ENCODE measurements at places on chromosomes 3 and 15.

- DNase-seq, result peak; percentile 44
Measured at GRCh38 chr15:34241376-34242330, 16.8 kb downstream of the EMC4 start.

- DNase-seq, result no peak
Measured at GRCh38 chr3:70111411-70111810, 111.9 kb downstream of the SAMMSON start.

DNA sequence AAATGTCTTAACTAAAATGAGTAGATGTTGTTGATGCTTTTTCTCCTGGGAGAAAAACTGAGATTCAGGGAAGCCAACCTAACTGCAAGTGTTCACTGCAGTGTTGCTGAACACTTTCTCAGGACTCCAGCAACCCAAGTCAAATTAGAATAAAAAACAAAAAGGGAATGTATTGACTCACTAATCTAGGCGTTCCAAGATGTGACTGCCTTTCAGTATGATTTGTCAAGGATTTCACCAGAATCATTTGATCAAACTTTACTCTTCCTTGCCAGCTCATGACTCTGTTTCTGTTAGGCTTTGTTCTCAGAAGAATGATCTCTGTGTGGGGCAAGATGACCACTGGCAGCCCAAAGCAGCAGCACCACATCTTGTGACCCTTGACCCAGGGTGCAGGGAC, 364.0 kb downstream of the CACNA2D3 start:
- DNase-seq, result no peak

DNA sequence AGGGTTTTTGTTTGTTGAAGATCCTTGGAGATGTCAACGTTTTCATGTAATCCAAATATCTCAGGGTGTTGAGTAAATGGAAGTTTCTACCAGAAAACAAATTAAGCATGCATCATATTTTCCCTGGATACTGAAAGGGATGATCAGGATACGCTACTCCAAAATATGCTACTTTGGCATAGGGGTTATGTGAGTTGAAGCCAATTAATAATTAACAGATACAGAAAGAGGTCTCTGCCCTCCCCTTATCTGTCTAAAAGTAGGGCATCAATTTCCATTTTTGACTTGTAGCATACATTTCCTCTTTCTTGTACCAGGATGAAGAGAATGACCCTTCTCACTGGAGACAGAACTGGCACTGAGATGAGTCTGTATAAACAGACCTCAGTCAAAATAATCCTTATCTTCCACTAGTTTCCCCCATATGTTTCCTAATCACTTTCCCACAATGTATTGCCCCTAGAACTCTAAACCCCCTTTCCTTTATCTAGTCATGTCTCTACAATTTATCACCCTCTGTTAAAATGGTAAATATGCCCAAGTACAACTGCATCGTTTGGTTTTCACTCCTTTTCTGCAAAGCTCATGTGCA, 17.4 kb upstream of the ASB14 start:
- DNase-seq, result no peak

GRCh38 chr3:11140030-11140712, 14.1 kb upstream of the HRH1 start:
- peak; percentile 67 for DNase-seq

DNA sequence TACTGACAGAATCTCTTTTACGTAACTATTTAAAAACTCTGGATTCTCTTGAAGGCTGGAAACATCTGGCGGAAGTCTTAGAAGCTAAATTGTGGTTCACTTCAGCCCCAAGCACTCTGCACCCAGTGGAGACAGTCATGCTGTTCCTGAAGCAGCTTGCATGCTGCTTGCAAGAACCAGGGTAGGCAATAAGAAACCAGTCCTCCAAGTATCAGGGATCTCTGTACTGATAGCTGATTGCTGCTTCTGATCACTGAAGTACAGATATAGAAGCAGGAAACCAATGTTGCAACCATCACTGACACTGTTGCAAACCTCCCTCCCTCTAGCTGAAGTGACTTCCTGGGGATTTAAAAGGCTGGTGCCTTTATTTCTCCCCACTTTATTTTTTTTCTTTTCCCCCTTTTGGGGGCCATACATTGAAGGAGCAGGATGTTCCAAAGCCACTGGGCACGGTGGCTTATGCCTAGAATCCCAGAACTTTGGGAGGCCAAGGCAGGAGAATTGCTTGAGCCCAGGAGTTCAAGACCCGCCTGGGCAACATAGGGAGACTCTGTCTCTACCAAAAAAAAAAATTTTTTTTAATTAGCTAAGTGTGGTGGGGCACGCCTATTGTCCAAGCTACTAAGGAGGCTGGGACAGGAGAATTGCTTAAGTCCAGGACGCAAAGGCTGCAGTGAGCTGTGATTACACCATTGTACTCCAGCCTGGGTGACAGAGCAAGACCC, 15.3 kb downstream of the SPCS1 start:
- peak; percentile 40 for DNase-seq

GRCh38 chr3:179533274-179533673, 29.5 kb upstream of the ACTL6A start:
- no peak for DNase-seq

DNA sequence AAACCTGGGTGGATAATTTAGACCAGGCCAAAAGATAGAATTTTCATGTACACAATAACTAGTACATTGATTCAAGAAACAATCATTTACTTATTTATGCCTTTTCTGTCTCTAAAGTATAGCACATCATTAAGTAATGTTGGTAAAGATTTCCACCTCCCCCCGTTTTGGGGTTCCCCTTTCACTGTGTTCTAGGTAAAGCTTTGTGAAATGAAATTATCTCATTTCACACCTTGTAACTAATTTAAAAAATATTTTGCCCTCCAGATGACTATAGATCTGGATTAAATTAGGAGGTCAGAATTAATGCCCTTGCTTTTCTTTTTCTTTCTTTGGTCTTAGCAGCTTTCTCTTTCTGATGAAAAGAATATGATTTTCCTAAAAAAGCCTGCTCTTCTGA, 328.5 kb upstream of the TBC1D5 start:
- no peak for DNase-seq

GRCh38 chr3:8579096-8579495, 65.5 kb downstream of the SSUH2 start:
- peak; percentile 42 for DNase-seq

GRCh38 chr3:43362183-43362582, 75.8 kb downstream of the SNRK start:
- DNase-seq, result no peak

GRCh38 chr15:70892912-70893560, 410 bp downstream of the LRRC49 start:
- peak; percentile 39 for DNase-seq

GRCh38 chr15:41438206-41438605, 21.3 kb downstream of the RTF1 start:
- DNase-seq, result no peak

- DNase-seq, result no peak
Measured at GRCh38 chr3:128359846-128360642, 106.6 kb downstream of the DNAJB8 start.

DNA sequence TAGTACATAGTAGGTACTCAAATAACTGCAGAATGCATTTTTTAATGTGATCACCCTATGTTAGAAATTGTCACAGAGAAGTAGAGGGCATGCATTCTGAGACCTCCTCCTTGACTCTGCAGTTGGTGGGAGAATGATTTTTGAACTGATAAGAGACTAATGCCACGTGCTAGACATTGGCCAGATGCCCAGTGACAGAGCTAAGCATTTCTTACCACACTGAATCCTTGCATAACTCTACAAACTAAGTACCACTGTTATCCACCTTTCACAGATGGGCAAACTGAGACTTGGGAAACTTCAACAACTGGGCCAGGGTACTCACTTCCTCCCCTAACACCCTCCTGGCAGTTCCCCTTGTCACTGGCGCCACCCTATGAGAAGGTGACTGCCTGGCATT, 33.5 kb upstream of the SPATA12 start:
- no peak for DNase-seq

DNA sequence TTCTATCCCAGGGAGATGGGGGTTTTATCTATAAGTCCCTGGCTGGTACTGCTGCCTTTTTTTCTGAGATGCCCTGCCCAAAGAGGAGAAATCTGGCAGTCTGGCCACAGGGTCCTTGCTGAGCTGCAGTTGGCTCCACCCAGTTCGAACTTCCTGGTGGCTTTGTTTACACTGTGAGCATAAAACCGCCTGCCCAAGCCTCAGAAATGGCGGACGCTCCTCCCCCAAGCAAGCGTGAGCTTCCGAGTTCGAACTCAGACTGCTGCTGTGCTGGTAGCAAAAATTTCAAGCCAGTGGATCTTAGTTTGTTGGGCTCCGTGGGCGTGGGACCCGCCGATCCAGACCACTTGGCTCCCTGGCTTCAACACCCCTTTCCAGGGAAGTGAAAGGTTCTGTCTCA, 126.8 kb upstream of the SUCLG2 start:
- DNase-seq, result no peak

DNA sequence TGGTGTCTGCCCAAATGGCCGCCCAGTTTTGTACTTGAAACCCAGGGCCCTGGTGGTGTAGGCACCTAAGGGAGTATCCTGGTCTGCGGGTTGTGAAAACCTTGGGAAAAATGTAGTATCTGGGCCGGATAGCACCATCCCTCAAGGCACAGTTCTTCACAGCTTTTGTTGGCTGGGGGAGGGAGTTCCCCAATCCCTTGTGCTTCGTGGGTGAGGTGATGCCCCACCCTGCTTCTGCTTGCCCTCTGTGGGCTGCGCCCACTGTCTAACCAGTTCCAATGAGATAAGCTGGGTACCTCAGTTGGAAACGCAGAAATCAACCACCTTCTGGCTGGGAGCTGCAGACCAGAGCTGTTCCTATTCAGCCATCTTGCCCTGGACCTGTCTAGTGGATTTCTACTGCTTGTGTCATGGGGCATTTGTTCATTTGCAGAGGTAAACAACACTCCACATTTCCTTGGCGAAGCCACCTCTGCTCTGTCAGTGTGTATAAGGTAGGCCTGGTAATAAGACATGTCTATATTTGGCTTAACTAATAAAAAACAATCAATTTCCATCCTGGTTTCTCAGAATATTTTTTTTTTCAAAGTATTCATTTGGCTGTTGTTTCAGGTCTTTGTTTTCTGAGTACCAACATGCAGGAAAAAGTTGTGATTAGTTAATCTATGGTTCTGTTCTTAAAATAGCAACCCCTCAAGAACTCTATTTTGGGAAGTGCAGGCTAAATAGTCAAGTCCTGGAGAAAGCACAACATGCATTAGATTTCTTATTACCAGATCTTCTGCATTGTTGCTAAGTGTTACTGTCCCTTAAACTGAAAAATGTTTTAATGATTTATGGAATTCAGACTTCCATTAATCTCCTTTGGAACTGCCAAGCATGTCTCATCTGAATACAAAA, 304.3 kb downstream of the ZIC1 start:
- DNase-seq, result no peak

DNA sequence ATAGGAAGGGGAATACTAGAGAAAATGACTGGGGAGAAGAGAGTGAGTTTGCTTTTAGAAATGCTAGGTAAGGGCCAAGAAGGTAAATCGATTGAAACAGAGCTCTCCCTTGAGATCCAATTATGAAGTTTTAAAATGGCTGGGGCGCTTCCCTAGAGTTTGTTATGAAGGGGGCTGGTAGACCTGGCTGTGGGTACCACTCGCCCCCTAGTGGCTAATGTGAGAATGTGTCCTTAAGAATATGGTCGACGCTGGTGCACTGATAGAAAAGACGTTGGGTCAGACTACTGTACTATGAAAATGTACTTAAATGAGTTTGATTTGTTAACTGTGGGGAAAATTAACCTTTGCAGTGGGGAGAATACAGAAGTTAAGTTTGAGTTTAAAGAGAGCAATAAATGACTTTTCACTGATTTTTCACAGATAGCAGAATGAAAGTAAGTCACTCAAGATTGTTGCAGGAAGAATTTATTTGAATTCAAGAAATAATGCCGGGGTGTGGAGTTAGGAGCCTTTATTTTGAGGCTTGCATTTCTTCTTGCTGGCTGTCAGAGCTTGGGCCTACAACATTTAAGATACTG, 9.2 kb downstream of the TMPRSS7 start:
- peak; percentile 68 for DNase-seq

- no peak for DNase-seq
Measured at GRCh38 chr3:128598884-128599664, 51.5 kb downstream of the RPN1 start.

- DNase-seq, result no peak
Measured at GRCh38 chr15:35827911-35828310, 281.9 kb upstream of the DPH6 start.

DNA sequence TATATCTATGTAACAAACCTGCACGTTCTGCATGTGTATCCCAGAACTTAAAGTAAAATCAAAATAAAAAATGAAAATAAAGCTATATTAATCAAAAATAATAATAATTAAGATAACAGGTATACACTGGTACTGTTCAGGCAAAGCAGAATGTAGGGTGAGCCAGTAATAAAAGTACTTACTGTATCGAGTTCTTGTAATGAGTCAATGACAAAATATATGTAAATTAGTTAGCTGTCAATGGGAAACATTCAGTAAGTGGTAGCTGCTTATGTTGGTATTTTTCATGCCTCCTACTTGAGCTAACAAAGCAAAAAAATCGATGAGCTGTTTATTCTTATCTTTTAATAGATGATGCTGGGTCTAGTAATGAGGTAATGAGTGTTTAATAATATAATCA, 93.2 kb downstream of the GBE1 start:
- no peak for DNase-seq

GRCh38 chr3:115659253-115660220, 36.2 kb downstream of the GAP43 start:
- DNase-seq, result no peak

DNA sequence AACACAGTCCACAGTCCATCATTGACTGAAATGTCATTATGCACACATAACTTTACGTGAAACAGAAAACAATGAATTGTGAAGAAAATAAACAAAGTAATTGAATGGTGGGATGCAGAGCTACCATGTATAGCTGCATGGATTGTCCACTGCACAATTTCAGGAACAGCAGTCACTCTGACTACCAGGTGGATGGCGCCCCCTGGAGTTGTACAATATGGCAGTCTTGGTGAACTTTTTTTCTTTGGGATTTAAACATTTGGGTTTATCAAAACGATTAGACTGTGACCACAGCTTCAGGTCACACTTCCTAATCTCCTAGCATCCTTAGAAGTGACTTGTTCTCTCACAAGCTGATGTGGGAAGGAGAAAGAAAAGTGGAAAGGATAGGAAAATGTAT, 48.9 kb upstream of the TCF12 start:
- DNase-seq, result no peak

GRCh38 chr15:86489981-86490380, 410.3 kb downstream of the AGBL1 start:
- DNase-seq, result no peak

- DNase-seq, result no peak
Measured at GRCh38 chr15:99603828-99604227, 38.0 kb downstream of the MEF2A start.

- DNase-seq, result no peak
Measured at GRCh38 chr3:152941859-152942258, 106.9 kb downstream of the P2RY1 start.

All from GM20000 (cell line).